ENCODE measurements at places on chromosomes 12 and 14.
A peak's percentile ranks its signal among the peaks of the same experiment; 100 is the strongest.

- no peak for DNase-seq
Observed at GRCh38 chr14:60327447-60328331, 78.7 kb downstream of the PPM1A start.

GRCh38 chr14:105010891-105011291 is 10.0 kb downstream of the CDCA4 start:
- DNase-seq, result no peak

GRCh38 chr12:66087365-66087943 is 43.1 kb downstream of the LLPH start:
- peak; percentile 85 for DNase-seq

GRCh38 chr12:96040305-96041133 is 5.1 kb upstream of the LTA4H start:
- no peak for DNase-seq

GRCh38 chr12:73159954-73160353 is 887.8 kb downstream of the TRHDE start:
- no peak for DNase-seq

DNA sequence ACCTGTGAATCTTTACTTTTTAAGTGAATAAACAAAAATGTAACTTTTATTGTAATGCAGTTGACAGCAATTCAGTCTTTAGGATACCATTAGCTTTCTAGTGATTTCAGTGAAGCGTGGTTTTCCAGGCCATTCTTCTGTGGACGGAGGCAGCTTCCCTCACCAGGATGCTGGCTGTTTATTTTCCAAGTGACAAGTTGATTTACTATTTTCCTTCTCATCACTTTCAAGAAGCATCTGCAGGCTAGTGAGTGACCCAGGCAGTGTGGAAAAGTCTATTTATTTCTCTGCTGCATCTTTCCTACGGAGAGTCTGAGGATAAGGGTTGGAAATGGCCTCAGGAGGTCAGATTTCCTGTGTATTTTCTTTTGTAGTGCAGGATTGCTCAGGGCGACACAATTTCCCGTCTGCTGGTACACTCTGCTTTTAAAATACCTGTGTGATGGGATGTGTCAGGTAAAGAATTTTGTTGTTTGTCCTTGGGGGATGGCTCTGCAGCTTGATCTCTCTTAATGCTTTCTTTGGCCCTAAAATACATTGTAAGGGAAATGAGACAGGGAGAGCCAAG is 467.8 kb downstream of the NRXN3 start:
- no peak for DNase-seq

DNA sequence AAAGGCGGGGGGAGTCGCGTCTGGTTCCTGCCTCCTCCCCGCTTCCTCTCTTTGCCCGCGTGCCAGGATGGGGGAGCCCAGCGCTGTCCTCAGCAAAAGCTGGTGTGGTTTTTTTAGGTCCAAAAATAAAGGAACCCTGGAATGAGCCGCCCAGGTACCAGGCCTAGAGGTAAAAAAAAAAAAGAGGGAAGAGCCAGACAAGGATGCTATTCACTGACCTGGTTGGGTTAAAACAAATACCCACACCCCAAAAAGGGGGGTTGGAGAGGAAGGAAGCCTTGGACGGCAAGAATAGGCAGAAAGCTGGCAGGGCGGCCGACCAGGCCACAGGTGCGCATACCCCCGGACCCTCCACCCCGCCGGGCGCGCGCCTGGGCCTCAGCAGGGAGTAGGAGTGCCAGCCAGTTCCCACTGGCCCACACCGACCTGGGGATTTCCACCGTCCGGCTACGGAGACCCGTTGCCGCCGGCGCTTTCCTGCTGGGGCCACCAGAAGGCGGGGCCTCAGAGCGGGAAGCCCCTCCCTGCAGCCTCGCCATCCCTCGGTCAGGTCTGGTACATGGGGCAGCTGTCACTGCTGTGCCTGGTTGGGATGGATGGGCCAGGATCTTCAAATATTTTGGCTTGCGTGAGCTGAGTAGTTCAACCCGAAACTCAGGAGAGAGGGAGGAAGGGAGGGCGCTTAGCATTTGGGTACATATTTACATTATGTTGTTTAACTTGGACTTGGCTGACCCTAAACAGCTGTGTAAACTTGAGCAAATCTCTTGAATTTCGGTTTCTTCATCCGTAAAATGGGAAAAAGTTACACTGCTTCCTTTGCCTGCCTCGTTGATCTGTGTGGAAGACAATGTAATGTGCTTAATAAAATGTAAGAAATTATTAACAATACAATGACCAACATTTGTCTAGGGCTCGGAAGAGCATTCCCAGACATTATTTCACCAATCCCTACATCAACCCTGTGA is 5.4 kb upstream of the IRF2BPL start:
- DNase-seq, result peak; percentile 87

DNA sequence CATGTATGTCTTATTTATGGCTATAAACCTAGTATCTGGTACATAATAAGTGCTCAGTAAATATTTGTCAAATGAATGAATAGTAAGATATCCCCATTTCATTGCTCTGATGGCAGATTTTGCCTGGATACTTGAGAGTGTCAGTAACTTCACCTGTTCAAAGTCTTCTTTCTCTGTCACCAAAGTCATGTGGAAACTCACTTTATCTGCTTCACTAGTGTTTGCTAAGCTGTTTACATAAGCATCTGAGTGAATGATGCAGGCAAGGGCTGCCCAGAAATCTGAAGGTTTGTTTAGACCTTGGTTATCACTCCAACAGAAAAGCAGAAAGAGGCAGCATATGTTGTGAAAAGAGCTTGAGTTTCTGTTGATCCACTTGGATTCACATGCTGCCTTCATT is 4.3 kb downstream of the OR4E1 start:
- DNase-seq, result no peak
